GM20000 (cell line): ENCODE measurements at places on chromosomes 1 and 21.

DNA sequence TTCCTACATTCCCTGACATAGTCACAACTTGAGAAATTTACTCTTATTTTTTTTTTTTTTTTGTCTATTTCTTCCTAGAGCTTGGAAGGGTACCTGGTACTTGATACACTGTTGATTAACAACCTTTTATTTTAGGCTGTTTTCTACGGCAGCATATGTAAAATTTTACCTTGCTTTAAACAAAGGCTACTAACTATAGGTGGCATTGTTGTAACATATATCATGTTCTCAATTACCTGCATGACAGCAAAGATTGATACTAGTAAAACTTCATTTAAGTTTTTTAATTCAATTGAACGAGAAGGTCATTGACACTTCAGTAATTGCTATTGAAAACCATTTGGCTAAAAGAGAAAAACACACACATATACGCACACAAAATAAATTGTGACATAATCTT, 238.3 kb upstream of the ESRRG start:
- DNase-seq, result no peak

DNA sequence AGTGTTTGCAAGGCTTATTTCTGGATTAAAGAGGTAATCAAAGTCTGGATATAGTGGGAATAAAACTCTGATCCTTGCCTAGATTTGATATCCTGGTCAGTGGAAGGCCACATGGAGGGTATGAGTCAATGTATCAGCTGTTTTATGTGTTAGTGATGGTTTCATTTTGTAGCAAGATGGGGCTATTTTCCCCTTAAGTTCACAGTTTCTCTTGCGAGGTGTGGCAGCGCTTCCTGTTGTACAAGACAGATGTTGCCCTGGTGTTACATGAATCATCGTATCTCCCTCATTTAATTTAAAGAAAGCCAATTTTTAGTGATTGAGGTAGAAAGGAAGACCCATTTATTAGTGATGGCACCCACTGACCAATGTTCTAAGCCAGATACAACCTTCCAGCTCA, 220.2 kb downstream of the DUSP10 start:
- DNase-seq, result no peak

GRCh38 chr1:32755810-32756159, 53.2 kb upstream of the SYNC start:
- DNase-seq, result no peak

GRCh38 chr1:95604771-95605170, 370.8 kb downstream of the RWDD3 start:
- no peak for DNase-seq

GRCh38 chr1:214301526-214301925, 20.6 kb downstream of the SMYD2 start:
- no peak for DNase-seq

- DNase-seq, result no peak
These were observed 19.9 kb downstream of the LCE3E start for GRCh38 chr1:152546704-152547103.

DNA sequence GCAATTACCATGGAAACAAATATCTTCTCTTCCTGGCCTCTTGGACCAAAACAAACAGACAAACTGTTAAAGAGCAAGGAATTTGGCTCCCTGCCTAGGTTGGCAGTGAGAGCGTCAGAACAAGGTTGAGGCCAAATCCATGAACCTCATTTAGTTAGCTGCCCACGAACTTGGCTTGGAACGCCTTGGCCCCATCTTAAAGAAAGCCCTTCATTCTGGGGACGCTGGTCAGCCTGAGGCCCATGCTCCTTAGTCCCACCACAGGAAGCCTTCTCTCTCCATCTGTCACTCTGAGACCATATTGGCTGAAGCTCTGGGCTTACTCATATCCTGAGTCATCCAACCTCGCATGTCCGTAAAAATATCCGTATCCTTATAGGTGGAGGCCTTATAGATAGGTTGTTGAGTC, 62.4 kb upstream of the DIRAS3 start:
- no peak for DNase-seq

DNA sequence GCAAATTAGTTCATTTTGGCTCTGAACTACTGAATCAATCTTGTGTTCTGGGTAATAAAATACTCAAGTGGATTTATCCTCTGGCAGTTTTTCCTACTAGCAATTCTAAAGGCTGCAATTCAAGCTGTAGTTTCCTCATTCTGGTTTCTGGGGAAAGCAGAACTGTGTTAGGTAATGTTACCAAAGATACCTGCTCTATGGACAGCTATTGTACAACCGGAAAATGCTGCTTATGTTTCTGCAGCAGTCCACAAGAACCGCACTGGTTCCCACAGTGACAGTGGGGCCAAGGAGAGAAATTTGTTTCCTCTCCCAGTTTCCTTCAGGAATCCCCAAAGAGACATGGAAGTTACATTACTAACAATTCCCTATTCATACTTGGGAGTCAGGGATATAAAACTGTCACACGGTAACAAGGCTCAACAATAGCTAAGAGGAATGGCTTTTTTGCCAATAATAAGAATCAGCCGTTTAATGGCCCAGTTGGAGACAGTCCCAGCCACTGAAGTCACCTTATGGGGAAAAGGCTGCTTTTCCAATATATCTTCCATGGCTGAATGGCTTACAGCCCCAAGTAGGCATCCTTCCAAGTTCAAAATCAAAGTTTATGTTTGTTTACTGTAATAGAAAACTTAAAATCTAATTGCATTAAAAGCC, 52.6 kb downstream of the PCNX2 start:
- DNase-seq, result no peak

- DNase-seq, result no peak
These were observed 623.2 kb upstream of the PKN2 start for GRCh38 chr1:88060750-88061491.

DNA sequence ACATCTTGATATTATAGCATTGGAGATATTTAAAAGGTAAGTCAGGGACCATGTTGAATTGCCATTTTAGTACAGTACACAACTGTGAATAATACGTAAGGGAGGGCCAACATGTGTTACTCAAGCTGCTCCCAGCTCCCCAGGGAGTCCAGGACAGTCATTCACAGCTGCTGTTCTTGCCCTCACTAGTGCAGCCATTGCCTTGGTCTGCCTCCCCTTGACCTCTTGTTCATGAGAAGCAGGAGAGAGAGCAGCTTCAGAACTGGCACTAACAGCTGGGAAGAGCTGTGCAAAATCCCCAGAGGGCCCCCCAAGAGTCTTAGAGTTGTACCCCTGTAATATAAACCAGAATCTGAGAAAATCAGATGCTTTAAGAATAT, 16.4 kb downstream of the TCEANC2 start:
- DNase-seq, result no peak

GRCh38 chr1:40267767-40268187, 9.7 kb downstream of the ZMPSTE24 start:
- DNase-seq, result no peak

- no peak for DNase-seq
These were observed 311.9 kb upstream of the PTBP2 start for GRCh38 chr1:96409689-96410088.

- DNase-seq, result peak; percentile 48
These were observed 86.4 kb downstream of the SYF2 start for GRCh38 chr1:25145775-25146393.

DNA sequence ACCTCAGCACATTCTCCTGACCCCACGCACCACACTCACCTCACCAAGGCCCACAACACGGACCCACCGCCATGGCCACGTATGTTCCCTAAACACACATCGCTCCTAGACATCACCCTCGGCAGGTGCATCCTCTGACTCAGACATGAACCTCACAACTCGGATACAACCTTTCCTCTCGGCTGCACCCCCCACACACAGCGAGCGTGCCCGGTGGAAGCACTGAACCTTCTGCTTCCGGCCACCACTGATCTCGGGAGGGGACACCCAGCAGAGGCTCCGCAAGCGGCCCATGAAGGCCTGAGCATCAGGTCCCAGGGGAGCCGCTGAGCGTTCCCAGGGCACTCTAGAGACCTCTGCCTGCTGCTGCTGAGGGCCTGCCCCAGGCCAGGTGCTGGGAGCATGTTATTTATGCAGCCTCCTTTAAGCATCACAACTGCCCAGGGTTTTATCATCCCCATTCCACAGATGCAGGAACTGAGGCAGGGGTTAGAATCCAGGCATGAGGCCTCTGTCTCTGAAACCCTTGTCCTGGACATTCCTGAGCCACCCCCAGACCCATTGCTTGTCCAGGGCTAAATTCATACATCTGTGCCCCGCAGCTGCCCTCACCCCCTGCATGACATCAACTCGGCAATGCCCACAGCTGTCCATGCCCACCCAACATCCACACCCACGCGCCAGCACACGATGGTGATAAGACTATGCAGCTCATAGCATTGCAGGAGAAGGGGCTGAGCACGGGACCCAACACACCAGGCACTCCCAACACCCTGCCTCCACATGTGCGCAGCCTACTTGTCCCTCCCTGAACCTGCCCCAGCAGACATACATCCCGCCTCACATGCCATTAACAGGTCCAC, 27.0 kb downstream of the SDC3 start:
- DNase-seq, result peak; percentile 73

- no peak for DNase-seq
These were observed 14.9 kb upstream of the MED18 start for GRCh38 chr1:28313702-28314546.

DNA sequence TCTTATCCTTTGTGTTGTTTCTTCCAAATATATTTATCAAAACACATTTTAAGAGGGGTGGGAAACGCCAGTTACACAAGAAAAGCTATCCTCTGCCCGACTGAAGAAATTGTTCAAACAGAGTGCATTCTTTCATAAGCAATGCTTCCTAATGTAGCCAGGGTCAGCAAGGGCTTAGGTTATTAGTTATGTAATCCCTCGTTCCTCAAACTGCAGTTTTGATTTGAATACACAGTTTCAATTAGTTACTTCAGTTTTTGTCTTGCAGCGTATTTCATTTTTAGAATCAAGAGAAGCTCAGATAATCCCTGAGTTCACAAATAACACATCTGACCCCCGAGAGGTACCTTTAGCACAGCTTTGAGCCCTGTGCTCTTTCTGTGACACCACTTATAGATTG, 141.7 kb upstream of the NRIP1 start:
- DNase-seq, result peak; percentile 65

DNA sequence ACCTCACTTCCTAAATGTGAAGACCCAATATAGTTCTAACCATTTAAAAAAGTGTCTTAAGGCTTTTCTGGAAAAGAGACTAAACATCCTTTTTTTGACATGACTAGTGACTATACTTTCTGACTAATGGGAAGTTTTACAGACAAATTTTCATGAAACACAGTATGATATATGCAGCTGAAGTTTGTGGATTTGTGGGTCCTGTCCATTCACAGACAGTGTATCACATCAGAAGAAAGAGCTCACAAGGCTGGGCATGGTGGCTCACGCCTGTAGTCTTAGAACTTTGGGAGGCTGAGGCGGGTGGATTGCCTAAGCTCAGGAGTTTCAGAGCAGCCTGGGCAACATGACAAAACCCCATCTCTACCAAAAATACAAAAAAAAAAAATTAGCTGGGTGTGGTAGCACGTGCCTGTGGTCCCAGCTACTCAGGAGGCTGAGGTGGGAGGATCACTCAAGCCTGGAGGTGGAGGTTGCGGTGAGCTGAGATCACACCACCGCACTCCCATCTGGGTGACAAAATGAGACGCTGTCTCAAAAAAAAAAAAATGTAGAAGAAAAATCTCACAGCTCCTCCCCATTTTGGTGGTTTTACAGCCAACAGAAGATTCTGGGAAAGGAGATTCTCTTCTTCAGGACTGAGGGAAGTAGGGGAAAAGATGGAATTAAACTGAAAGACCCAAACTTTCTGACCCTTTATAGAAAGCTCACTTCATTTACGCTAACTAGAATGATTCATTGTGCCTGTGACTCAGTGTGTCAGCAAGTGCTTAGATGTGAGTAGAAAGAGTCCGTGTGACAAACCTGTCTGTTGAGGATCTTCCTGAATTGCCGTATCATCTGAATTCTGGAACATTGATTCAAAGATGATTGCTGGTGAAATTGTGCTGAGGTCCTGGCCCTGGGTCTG, 15.2 kb upstream of the YRDC start:
- DNase-seq, result no peak

GRCh38 chr1:56561227-56562019, 17.9 kb downstream of the PLPP3 start:
- no peak for DNase-seq

DNA sequence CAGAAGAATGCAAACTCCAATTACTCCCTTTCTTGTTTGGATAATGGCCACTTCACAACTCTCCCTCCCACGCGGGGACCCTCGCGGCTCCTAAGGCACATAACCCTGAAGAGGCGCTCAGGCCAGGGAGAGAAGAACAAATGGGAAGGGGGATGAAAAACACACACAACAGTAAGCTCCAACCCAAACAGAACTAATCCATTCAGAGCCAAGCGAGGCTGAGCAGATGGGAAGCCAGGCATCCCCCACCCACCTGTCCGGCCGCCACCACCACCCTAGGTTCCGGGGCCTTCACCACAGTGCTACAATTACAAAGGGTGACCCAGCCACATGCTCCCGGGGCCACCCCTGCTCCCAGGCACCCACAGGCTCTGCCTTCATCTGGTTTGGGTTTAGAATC, 101.5 kb downstream of the MRPL37 start:
- no peak for DNase-seq

- DNase-seq, result peak; percentile 67
These were observed 1.4 kb downstream of the APP start for GRCh38 chr21:26169061-26169610.

GRCh38 chr1:32962248-32962896, 2.2 kb downstream of the RNF19B start:
- peak; percentile 78 for DNase-seq
